ENCODE measurements at places on chromosomes 12 and 14. TPM values are rescaled to one million over a fixed set of nuclear protein-coding genes. Genes with fewer than 3 reads are reported as not detected.

- no peaks in the 10 kb centered on the region for H3K36me3 ChIP-seq
- H3K4me3 ChIP-seq = no peak overlapping the region
- no peak for DNase-seq
These were observed 38.9 kb upstream of the LIMA1 start for GRCh38 chr12:50322206-50322605.

DNA sequence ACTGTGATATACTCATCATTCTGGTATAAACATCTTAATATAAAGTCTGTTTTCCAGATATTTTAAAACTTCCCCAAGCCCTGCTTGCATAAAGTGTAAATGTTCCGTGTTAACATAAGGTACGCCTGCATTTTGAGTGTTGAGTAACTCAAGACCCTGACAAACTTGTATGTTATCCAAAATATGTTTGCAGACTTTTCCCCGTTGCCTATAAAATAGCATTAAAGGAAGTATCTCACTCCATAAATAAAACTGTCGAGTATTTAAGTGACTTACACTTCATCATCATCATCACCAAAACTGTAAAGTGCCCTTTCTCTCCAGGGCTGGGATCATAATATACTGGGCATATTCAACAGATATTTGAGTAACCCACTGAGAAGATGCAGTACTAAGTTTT is 64.6 kb upstream of the TSPAN8 start:
- H3K4me3 ChIP-seq = no peak overlapping the region
- no peak for DNase-seq
- no peaks in the 10 kb centered on the region for H3K36me3 ChIP-seq

DNA sequence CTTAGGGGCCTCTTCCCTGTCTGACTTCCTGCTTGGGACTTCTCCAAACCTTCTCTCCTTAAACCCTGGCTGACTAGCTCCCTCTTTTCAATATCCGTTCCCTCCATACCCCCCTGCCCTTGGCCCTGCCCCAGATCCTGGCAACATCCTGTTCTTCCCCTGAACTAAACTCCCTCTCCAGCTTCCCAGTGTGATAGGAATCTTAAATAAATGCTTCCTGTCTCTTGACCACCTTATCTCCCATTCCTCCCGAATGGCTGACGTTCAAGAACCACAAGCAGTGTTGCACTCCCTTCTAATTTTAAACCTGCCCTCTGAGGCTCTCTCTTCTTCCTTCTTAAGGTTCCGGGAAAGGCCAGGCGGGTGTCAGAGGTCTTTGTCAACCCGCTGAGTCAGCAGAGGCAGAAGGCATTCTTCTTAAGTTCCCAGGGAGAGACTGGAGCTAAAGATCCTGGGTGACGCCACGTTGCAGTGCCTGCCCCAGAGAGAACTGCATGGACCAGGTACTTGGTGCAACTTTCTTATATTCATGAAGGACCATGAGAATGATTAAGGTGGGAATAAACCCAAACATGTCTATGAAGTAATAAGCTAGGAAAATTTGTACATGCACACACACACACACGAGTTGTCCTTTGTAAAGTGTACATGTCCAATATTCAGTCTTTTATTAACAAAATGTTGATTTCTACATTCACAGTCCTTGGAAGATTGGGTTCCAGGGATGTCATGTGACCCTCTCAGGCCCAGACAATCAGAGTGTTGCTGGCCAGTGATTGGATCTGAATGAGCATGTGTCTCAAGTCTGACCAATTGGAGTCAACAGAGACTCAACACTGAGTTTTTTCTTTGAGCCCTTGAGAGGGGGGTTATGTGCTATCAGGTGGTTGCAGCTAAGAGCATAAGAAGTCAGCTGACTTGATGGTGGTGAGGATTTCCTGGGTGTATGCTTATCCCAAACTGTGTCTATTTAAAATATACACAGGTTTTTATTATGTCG is 420.2 kb upstream of the TBX3 start:
- H3K27ac ChIP-seq = no peak overlapping the region
- H3K27me3 ChIP-seq = no peaks in the 10 kb centered on the region
- no peaks in the 10 kb centered on the region for H3K4me1 ChIP-seq
- DNase-seq = no peak

GRCh38 chr12:98456576-98457573 is 58.5 kb upstream of the TMPO start:
- peak overlapping the region; percentile 50 for H3K4me3 ChIP-seq
- H3K4me1 ChIP-seq = no peaks in the 10 kb centered on the region

- no peaks in the 10 kb centered on the region for H3K36me3 ChIP-seq
- H3K27ac ChIP-seq = no peak overlapping the region
- no peaks in the 10 kb centered on the region for H3K27me3 ChIP-seq
These were observed 162.0 kb upstream of the LMNTD1 start for GRCh38 chr12:25715102-25715501.

- DNase-seq = no peak
- no peak overlapping the region for H3K4me3 ChIP-seq
- no peaks in the 10 kb centered on the region for H3K27me3 ChIP-seq
- no peaks in the 10 kb centered on the region for H3K36me3 ChIP-seq
- H3K4me1 ChIP-seq = no peaks in the 10 kb centered on the region
- H3K27ac ChIP-seq = no peak overlapping the region
These were observed 61.8 kb downstream of the GLT1D1 start for GRCh38 chr12:128914908-128915563.

GRCh38 chr14:20836668-20837338 is 34.2 kb upstream of the RNASE1 start:
- H3K4me1 ChIP-seq = no peaks in the 10 kb centered on the region
- no peak for DNase-seq
- H3K36me3 ChIP-seq = no peaks in the 10 kb centered on the region
- H3K4me3 ChIP-seq = no peak overlapping the region
- no peaks in the 10 kb centered on the region for H3K27me3 ChIP-seq
- no peak overlapping the region for H3K27ac ChIP-seq

GRCh38 chr12:87150969-87151662 is 878.1 kb downstream of the C12orf50 start:
- no peaks in the 10 kb centered on the region for H3K4me1 ChIP-seq
- no peak overlapping the region for H3K4me3 ChIP-seq
- H3K27ac ChIP-seq = no peak overlapping the region
- no peaks in the 10 kb centered on the region for H3K27me3 ChIP-seq
- DNase-seq = no peak
- H3K36me3 ChIP-seq = no peaks in the 10 kb centered on the region

GRCh38 chr14:38528582-38528981 is 272.7 kb upstream of the CLEC14A start:
- no peak for DNase-seq
- no peaks in the 10 kb centered on the region for H3K36me3 ChIP-seq
- H3K4me1 ChIP-seq = no peaks in the 10 kb centered on the region
- H3K27me3 ChIP-seq = no peaks in the 10 kb centered on the region

DNA sequence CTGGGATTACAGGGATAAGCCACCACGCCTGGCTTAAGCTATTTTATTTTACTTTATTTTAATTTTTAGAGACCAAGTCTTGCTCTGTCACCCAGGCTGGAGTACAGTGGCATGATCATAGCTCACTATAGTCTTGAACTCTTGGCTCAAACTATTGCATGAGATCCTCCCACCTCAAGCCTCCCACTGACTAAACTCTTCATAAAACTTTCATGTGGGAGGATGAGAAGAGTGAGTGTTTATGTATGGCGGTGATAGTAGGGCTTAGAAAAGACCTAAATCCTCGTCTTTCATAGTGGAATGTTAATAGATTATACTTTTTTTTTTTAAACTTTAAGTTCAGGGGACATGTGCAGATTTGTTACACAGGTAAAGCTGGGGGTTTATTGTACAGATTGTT is 23.5 kb upstream of the PPP4R3A start:
- no peaks in the 10 kb centered on the region for H3K36me3 ChIP-seq
- no peak overlapping the region for H3K4me3 ChIP-seq

- no peaks in the 10 kb centered on the region for H3K4me1 ChIP-seq
- no peak overlapping the region for H3K4me3 ChIP-seq
- no peak overlapping the region for H3K27ac ChIP-seq
- no peaks in the 10 kb centered on the region for H3K36me3 ChIP-seq
- no peaks in the 10 kb centered on the region for H3K27me3 ChIP-seq
These were observed 140.3 kb downstream of the TMEM30B start for GRCh38 chr14:61140872-61141271.

GRCh38 chr12:94563286-94563685 is 87.1 kb downstream of the TMCC3 start:
- H3K27ac ChIP-seq = no peak overlapping the region
- no peaks in the 10 kb centered on the region for H3K36me3 ChIP-seq
- no peak for DNase-seq

- H3K27ac ChIP-seq = no peak overlapping the region
- no peak overlapping the region for H3K4me3 ChIP-seq
- H3K27me3 ChIP-seq = no peaks in the 10 kb centered on the region
- H3K4me1 ChIP-seq = no peaks in the 10 kb centered on the region
These were observed 184.9 kb downstream of the CAPZA3 start for GRCh38 chr12:18922851-18923250.

- H3K4me3 ChIP-seq = no peak overlapping the region
- no peaks in the 10 kb centered on the region for H3K36me3 ChIP-seq
- no peaks in the 10 kb centered on the region for H3K27me3 ChIP-seq
These were observed 22.0 kb upstream of the LRIG3 start for GRCh38 chr12:58942345-58942744.

DNA sequence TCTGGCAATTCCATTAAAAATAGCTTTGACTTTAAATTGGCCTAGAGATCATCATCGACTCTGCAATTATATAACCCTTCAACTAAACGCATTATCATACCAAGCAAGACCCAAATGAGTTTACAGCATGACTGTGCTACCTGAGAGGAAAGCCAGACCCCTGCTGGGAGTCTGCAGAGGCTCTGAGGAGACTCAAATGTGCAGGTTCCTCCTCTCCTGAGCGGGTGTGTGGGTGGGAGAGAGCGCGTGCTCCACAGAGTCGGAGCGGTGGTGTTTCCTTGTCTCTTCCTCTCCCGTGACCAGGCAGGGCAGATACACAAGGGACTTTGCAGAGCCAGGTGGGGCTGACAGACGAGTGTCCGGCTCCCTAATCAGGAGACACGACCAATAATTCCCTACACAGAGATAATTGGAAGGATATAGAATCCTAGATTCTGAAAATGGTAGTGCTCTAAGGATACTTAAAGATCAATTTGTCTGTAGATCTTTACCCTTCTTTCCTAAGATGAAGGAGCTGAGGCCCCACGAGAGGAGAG is 74.1 kb downstream of the SLC8A3 start:
- peaks cover 20% of the 10 kb centered on the region for H3K27me3 ChIP-seq
- no peaks in the 10 kb centered on the region for H3K36me3 ChIP-seq

GRCh38 chr12:75483431-75483830 is 2.9 kb downstream of the GLIPR1 start:
- peak overlapping the region; percentile 20 for H3K27ac ChIP-seq
- peak overlapping the region; percentile 52 for H3K4me3 ChIP-seq
- no peaks in the 10 kb centered on the region for H3K27me3 ChIP-seq

- H3K4me1 ChIP-seq = no peaks in the 10 kb centered on the region
- DNase-seq = no peak
- H3K27ac ChIP-seq = no peak overlapping the region
- no peak overlapping the region for H3K4me3 ChIP-seq
These were observed 732.6 kb downstream of the RERGL start for GRCh38 chr12:17357396-17357795.

- H3K27ac ChIP-seq = no peak overlapping the region
- no peaks in the 10 kb centered on the region for H3K27me3 ChIP-seq
- H3K36me3 ChIP-seq = no peaks in the 10 kb centered on the region
These were observed 142.5 kb downstream of the SMOC1 start for GRCh38 chr14:70021548-70022220.

GRCh38 chr12:20508962-20509361 is 140.6 kb downstream of the PDE3A start:
- no peaks in the 10 kb centered on the region for H3K4me1 ChIP-seq
- no peaks in the 10 kb centered on the region for H3K36me3 ChIP-seq
- DNase-seq = no peak
- no peak overlapping the region for H3K4me3 ChIP-seq
- H3K27me3 ChIP-seq = no peaks in the 10 kb centered on the region

The OTX2 gene
- not detected for total RNA-seq

The TPH2 gene
- total RNA-seq = not detected

The LALBA gene
- total RNA-seq = not detected

The RIMBP2 gene
- total RNA-seq = 0.09 TPM

The CLEC7A gene
- total RNA-seq = 51.1 TPM

The C12orf54 gene
- not detected for total RNA-seq

The CYP46A1 gene
- 1.3 TPM for total RNA-seq

The PRICKLE1 gene
- 18.4 TPM for total RNA-seq

The GPD1 gene
- 32.9 TPM for total RNA-seq

The WNT1 gene
- not detected for total RNA-seq
